H4 (cell line): ENCODE measurements at places on chromosomes 3 and 15. TPM values are rescaled to one million over a fixed set of nuclear protein-coding genes. Genes with fewer than 3 reads are reported as not detected.

ERICH6 gene
- 0.06 TPM in 1 of 2 replicates, not detected in the other for total RNA-seq

ACVR2B gene
- total RNA-seq, result 0.74 and 1.3 TPM in 2 replicates

C3orf38 gene
- total RNA-seq, result 14.3 and 17.5 TPM in 2 replicates

AGBL1 gene
- total RNA-seq, result not detected in 2 replicates

IMPG2 gene
- total RNA-seq, result 0.06 and 0.08 TPM in 2 replicates

KLHL40 gene
- total RNA-seq, result not detected in 2 replicates

SERPINI2 gene
- total RNA-seq, result 0.12 TPM in 1 of 2 replicates, not detected in the other

CDC25A gene
- 10.0 and 12.2 TPM in 2 replicates for total RNA-seq

ZPLD1 gene
- 0.06 TPM in 1 of 2 replicates, not detected in the other for total RNA-seq

NTRK3 gene
- 0.04 TPM in 1 of 2 replicates, not detected in the other for total RNA-seq

HRG gene
- not detected in 2 replicates for total RNA-seq

DNA sequence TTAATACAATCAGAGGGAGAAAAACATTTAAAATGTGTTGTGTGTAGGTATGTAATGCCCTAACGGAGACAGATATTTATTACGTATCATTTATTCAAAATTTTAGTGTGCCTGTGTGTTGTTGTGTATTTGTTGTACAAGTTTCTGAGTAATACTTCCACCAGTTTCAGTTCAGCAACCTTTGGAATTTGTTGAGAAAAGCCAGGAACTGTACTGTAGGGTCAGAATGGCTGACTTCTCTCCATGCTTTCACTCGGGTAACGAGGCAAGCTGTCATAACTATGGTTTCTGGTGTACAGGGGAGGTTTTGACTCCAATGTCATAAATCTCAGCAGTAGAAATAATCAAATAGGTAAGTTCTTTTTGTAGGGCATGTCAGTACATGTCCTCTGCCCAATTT lies 23.8 kb upstream of the CNTN6 start:
- no peak for DNase-seq

DNA sequence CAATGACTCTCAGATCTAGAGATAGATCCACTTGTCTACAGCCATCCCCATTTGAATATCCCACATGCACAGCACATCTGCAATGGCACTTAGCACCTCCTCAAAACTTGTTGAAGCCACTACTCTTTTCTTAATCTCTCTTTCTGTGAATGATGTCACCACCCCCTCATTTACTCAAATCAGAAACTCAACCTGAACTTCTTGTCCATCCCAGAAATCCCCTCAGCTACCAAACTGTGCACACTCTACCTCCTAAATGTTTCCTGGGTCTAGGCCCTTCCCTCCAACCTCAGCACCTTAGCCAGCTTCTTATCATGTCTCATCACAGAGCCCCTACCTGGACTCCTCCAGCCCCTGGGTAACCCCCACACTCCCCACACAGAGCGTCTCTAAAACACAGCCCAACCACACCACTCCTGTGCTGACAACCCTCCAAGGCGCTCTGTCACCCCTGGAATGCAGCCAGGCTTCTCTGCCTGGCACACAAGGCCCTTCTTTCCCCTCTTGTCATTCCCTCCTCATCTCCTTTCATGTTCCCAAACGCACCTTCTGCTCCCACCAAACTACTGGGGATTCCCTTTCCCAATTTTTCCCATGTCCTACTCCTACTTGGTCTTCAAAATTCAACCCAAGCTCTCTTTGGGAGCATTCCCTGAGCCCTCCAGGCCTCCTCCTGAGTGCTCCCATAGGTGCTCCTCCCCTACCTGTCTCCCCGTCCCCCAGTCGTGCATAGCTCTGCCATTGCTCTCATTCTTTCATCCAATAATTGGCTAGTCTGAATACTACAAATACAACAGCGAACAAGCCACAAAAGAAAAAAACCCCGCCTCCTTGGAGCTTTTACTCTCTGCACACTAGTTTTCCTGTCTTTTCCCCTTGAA lies 39.8 kb upstream of the ZBTB38 start:
- no peak for DNase-seq

- DNase-seq, result no peak
These were observed 134.4 kb upstream of the DAZL start for GRCh38 chr3:16739541-16740105.

- no peak for DNase-seq
These were observed 38.4 kb downstream of the SLMAP start for GRCh38 chr3:57794501-57794900.

GRCh38 chr3:174094669-174095068 lies 697.1 kb downstream of the NLGN1 start:
- DNase-seq, result no peak

- DNase-seq, result no peak
These were observed 18.5 kb downstream of the ATP8B4 start for GRCh38 chr15:50100486-50100885.

GRCh38 chr15:73990250-73991005 lies 1.7 kb downstream of the STOML1 start:
- no peak for DNase-seq

DNA sequence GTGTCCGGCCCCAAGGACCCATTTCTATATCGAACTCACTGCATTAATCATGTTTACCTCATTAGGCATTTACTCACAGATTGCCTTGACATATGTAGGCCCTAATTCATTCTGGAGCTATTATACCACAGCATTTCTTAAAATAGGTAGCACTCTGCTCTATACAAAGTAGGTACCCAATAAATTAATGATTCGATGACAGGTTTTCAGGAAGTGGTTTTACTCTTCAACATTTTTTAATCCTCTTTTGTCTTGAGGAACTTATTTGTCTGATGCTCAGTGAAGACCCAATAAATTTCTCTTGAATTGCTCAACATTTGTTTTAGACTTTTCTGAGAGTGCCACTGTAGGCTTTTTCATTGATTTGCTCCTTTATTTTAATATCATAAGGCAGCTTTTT lies 12.1 kb downstream of the TGFBR2 start:
- no peak for DNase-seq

GRCh38 chr15:65630760-65631159 lies 9.0 kb downstream of the SLC24A1 start:
- no peak for DNase-seq

GRCh38 chr3:141575879-141576743 lies 89.3 kb downstream of the RASA2 start:
- peak; percentile 21 for DNase-seq

DNA sequence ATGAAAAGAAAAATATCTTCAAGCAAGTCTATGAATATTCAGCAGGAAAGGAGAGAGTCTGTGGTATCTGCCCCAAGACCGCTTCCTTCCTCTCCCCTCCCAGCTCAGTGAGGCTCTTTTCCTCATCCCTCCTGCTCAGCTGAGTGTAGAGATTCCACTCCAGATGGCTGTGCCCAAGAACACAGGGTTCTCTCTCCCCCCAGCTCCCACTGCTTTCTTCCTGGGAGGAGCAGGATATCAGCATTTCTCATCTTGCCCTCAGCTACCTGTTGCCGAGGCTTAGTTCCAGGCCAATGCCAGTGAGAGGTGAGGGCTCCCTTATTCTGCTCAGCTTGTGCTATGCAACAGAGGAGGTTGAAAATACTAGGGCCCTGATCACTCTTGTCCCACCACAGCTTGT lies 211.9 kb downstream of the SV2B start:
- no peak for DNase-seq

GRCh38 chr15:94691169-94691568 lies 459.8 kb downstream of the MCTP2 start:
- DNase-seq, result no peak

GRCh38 chr3:124765197-124765840 lies 35.1 kb downstream of the UMPS start:
- no peak for DNase-seq

DNA sequence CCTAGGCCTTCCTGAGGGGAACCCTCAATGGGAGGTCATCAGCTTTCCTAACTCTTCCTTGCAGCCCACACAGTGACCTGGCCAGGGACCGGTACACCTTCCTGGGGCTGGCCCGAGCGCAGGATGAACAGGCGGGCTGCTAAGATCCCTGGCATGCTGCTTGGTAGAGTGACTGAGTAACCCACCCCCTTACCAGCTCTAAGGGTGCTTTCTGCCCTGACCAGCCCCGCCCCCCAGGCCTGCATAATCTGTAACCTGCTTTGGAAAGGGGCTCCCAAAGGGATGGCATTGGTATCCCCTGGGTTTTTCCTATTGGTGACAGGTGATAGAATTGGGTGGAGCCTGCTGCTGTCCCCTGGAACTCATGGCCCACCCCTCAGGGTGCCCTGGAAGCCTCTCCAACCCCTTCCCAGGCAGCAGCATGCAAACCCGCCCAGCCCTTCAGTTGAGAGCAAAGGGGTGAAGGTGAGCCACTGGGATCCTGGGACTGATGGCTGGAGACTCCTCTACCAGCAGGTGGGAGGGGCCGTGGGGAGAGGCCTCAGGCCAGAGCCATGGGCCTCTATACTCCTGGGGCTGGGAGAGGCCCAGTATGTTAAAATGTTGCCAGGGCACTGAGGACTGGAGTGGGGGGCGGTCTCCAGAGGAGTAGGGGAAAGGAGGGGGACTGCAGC lies 11.1 kb upstream of the KIF7 start:
- DNase-seq, result no peak

DNA sequence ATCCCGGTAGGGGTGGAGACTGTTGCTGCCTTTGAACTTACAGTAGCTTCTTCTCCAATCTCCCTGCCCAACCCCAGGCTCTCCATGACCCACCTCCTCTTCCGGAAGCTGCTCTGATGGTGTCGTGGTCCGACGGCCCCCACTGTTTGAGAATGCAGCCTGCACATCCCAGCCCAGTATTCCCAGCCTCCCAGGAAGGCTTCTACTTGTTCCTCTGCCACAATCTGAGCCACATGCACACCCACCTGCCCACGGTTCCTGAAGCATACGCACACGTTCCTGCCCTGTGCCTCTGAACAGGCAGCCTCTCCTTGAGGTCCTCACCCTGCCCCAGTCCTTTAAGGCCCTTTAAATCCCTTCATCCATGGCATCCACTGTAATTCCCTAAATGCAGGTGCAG lies 57.4 kb downstream of the ABTB1 start:
- no peak for DNase-seq

DNA sequence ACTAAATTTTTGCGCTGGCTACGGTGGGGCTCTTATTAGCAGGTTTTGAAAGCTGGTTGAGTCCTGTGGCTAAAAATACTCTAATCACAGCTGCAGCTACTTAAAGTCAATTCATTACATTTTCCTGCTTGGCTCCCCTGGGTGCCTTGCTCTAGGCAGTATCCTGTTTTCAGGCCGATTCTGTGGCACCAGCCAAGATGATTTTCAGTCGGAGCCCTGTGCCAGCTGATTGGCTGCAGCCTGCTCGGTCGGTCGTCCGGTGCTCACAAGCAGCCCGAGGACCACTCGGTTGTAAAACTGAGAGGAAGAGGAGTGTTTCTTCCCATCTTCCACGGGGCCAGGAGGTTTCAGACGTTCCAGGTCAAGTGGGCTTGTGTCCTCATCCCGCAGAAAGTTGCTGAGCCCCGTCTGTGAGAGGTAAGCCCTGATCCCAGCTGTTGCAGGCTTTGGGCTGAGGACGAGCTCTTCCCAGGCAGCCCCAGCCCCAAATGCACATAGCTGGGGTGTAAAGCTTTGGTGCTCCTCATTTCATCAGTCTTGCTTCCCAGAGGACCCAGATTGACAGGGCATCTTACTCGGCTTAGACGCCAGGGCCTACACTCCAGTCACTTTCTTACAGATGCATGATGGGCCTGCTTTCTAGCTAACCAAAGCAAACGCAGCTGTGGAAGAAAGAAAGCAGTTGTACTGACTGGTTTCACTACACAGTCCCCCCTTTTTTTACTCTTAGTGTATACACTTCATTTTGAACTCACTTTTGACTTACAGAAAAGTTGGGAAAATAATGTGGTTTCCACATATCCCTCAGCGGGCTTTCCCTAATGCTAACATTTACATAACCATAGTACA lies 15.9 kb downstream of the LYSMD4 start:
- DNase-seq, result no peak

GRCh38 chr3:25372167-25372566 lies 55.9 kb upstream of the RARB start:
- DNase-seq, result no peak

DNA sequence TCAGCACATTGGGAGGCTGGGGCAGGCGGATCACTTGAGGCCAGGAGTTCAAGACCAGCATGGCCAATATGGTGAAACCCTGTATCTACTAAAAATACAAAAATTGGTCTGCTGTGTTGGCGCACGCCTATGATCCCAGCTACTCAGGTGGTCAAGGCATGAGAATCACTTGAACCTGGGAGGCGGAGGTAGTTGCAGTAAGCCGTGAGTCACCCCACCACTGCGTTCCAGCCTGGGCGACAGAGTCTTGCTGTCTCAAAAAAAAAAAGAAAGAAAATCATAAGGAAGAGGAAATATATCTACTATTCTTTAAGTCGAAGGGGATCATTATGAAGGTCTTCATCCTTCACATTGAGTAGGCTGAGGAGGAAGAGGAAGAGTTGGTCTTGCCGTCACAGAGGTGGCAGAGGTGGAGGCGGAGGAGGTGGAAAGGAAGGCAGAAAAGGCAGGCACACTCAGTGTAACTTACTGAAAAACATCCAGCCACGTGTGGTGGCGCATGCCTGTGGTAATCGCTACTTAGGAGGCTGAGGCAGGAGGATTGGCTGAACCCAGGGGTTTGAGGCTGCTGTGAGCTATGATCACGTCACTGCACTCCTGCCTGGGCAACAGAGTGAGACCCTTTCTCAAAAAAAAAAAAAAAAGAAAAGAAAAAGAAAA lies 14.2 kb downstream of the CSK start:
- DNase-seq, result no peak

DNA sequence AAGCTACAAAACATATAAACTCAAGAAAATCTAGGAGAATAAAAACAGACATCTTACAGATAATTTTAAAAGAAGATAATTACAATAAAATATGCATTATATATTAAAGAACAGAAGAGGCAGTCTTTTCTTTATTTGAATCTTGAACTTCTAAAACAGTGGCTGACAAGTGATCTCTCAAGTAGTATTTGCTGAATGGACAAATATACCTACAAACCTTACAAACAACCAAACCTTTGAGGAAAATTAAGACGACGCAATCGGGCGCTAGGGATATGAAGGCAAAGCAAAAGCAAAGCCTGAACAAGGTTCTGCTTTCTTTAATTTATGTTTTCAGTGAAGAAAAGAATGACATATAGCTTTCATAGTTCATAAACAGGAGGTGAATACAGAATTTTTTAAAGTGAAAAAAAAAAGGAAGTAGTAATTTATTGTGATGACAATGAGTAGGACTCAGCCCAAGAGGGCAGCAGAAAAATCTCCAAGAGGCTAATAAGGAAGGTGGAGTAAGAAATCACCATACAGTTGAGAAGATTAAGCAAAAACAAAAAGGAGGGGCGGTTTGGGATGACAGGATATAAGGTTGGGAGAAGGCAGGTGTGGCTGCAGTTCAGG lies 347.8 kb downstream of the TBC1D5 start:
- no peak for DNase-seq

DNA sequence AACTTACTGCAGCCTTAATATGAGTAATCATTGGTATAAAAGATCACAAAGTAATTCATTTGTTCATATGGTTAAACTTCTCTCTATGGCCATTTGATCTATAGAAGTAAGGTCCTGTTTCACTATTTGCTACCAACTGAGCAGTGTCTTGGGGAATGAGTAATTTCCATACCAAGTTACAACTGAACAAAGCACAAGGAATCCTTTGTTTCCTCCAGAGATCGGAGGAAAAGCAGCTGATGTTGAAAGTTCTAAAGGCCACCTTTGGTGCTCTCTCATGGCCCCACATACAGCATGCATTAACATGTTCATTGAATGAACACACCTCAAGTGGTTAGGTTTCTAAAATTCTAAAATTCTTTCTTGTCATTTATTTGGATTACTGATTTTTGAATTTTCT lies 7.1 kb upstream of the CNTN3 start:
- no peak for DNase-seq
